ENCODE measurements at places on chromosomes 7 and 10.

- no peak for DNase-seq
These were observed 24.3 kb upstream of the TOMM7 start for GRCh38 chr7:22846961-22847360.

DNA sequence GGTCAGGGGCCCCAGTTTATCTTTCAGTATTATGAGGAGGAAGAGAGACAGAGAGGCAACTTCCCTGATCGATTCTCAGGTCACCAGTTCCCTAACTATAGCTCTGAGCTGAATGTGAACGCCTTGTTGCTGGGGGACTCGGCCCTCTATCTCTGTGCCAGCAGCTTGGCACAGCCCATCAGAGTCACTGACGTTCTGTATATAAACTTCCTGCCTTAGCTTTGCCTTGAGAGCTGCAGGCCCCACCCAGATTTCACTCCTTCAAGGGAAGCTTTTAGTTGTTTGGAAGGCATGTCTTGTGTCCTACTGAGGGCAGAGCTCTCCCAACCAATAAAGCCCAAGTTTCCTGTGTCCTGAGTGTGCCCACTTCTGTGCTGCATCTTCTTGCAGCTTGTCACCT is 242.5 kb upstream of the PRSS58 start:
- no peak for DNase-seq

- no peak for DNase-seq
These were observed 45.9 kb downstream of the SVIL start for GRCh38 chr10:29588629-29589421.

DNA sequence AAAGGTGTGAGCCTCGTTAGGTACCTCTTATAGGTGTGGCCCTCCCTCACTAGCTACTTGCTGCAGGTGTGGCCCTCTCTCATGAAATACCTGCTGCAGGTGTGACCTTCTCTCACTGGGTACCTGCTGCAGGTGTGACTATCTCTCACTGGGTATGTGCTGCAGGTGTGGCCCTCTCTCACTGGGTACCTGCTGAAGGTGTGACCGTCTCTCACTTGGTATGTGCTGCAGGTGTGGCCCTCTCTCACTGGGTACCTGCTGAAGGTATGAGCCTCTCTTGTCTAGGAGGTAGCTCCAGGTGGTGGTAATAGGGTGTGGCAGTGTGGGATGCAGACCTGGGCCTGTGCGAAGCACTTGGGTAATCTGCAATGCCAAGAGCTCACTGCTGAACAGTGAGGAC is 170.7 kb upstream of the PLPP4 start:
- DNase-seq: no peak

GRCh38 chr7:52498366-52498765 is 537.1 kb upstream of the POM121L12 start:
- no peak for DNase-seq

GRCh38 chr10:59812519-59813122 is 59.4 kb upstream of the MRLN start:
- no peak for DNase-seq

DNA sequence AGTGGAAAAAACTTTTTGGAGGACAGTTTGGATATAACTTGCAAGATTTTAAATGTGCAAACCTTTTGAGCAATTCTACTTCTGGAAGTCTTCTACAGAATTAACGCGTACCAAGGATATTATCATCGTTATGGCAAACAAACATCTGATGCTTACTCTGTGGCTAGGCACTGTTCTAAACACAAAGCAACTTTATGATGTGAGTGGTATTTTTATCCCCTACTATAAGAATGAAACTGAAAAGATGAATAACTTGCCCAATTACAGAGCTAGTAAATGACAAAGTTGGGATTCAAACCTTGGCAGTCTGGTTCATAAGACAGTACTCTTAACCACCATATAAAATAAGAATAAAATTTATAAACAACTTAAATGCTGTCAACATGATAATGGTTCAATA is 15.8 kb downstream of the ASZ1 start:
- DNase-seq: no peak

- DNase-seq: no peak
These were observed 481.1 kb downstream of the SEMA3D start for GRCh38 chr7:84705706-84706105.

DNA sequence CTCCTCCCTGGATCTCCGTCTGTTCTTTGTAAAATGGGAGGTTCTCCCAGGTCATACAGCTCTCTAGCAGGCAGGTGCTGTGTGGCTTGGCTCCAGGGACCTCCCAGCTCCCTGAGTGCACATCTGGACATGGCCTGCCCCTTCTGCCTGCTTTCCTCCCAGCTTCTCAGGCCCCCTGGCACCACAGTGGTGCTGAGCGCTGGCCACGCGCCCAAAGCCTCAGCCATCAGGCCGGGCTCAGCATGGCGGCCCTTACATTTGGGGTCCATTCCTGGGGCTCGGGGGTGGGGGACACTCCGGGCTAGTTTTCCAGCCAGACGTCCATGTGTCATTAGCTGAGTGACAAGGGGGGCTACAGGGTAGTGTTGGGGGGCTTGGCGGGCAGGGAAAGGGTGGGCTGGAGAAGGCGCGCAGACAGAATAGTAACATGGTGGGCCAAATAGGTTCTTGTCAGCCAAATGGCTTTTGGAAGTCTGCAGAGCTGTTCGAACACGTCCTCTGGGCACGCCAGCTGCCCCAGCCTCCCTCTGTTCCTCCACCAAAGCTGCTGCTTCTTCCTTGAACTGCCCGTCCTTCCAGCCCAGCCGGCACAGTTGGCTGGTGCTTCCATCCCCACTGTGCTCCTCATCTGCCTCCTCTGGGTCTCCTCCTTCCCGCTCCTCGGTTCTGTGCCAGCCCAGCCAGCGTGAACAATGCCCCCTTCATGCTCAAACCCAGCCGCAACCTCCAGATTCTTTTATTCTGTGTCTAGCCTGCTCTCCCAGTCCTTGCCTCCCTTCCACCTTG is 65.9 kb downstream of the GOLGA7B start:
- no peak for DNase-seq

DNA sequence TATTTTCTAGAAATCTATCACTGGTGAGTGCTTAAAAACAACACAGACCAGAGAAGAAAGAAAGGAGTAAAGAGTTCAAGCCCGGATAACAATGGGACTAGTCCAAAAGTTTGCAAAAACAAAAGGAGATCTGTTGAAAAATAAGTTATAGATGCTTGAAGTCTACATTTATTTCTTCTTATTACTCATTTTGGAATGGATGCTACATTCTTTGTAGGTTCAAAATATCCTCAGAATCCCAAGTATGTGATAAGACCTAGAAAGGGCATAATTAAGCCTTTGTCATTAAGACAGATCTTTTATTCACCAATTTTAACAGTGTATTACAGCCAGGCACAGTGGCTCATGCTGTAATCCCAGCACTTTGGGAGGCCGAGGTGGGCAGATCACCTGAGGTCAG is 42.7 kb upstream of the ITGB8 start:
- no peak for DNase-seq

DNA sequence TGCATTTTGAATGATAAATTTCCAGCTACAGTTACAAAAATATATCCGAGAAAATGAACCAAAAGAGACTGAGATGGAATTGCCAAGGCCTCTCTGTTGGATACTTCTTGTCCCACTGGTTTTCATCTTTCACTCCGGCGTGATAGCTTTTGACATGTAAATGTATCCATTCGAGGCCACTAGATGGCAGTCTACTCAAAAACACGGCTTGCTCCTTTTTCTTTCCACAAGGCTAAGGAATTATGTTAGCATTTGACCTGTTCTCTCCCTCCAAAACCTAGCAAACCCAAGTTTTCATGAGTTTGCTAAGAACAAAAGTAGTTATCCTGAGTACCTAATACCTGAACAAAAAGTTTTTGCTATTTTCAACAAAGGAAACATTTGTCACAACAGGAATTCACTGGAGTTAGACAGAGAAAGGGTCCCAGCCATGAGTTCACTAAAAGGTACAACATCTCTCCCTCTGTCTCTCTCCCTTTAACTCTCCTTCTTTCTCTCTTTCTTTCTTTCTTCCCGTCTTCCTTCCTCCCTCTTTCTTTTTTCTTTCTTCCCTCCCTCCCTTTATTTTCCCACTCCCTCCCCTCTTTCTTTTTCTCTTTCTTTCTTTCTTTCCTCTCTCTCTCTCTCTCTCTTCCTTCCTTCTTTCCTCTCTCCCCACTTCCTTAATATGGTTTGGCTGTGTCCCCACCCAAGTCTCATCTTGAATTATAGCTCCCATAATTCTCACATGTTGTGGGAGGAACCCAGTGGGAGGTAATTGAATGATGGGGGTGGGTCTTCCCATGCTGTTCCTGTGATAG is 207.9 kb upstream of the MYO3A start:
- no peak for DNase-seq

- DNase-seq: no peak
These were observed 51.8 kb upstream of the PPP2R2D start for GRCh38 chr10:131848741-131849590.

GRCh38 chr7:140512317-140513000 is 33.2 kb upstream of the MKRN1 start:
- no peak for DNase-seq
